A549 treated with Hydrocortisone at 1 μM for 4 hours (cell line): ENCODE measurements at places on chromosomes 7 and 10. TPM values are rescaled to one million over a fixed set of nuclear protein-coding genes. Genes with fewer than 3 reads are reported as not detected.

Gene OPALIN
- total RNA-seq: not detected in 5 replicates

Gene FAM3C
- 36.5 to 45.6 TPM (median 39.7 TPM) in 5 replicates for total RNA-seq

Gene HOXA2
- 0.53 to 0.81 TPM (median 0.69 TPM) in 5 replicates for total RNA-seq

Gene GCK
- not detected in 5 replicates for total RNA-seq

Gene STOX1
- total RNA-seq: 0.53 to 0.82 TPM (median 0.70 TPM) in 5 replicates

Gene TMEM270
- total RNA-seq: 0.10 to 0.28 TPM (median 0.13 TPM) in 3 of 5 replicates, not detected in the others

Gene TUBAL3
- total RNA-seq: 0.17 to 0.23 TPM (median 0.22 TPM) in 5 replicates

Gene TFPI2
- total RNA-seq: 215 to 326 TPM (median 237 TPM) in 5 replicates

Gene PNLIPRP1
- not detected in 5 replicates for total RNA-seq

Gene TBX20
- total RNA-seq: 1.4 to 2.9 TPM (median 2.2 TPM) in 5 replicates

Gene SUFU
- 5.8 to 8.0 TPM (median 7.3 TPM) in 5 replicates for total RNA-seq

Gene CALN1
- not detected in 5 replicates for total RNA-seq

Gene ZNF425
- 1.1 to 1.7 TPM (median 1.4 TPM) in 5 replicates for total RNA-seq

Gene ECHS1
- total RNA-seq: 130 to 159 TPM (median 145 TPM) in 5 replicates

Gene NEBL
- 8.1 to 11.9 TPM (median 10.9 TPM) in 5 replicates for total RNA-seq

Gene UNCX
- total RNA-seq: 0.05 to 0.08 TPM (median 0.07 TPM) in 3 of 5 replicates, not detected in the others

Gene AVL9
- 20.6 to 29.5 TPM (median 27.3 TPM) in 5 replicates for total RNA-seq
